ENCODE measurements at places on chromosomes 7 and 10. TPM values are rescaled to one million over a fixed set of nuclear protein-coding genes. Genes with fewer than 3 reads are reported as not detected.

SLC37A3 gene
- 15.0 TPM for total RNA-seq

PPA1 gene
- 66.4 TPM for total RNA-seq

AZGP1 gene
- total RNA-seq: not detected

FBXL13 gene
- total RNA-seq: 0.75 TPM

FAM25C gene
- not detected for total RNA-seq

- DNase-seq: no peak
These were observed 107.2 kb upstream of the PPIF start for GRCh38 chr10:79239924-79240581.

GRCh38 chr10:128729910-128730420 is 603.7 kb upstream of the MKI67 start:
- no peak for DNase-seq

GRCh38 chr10:130202984-130203621 is 66.9 kb downstream of the GLRX3 start:
- no peak for DNase-seq

DNA sequence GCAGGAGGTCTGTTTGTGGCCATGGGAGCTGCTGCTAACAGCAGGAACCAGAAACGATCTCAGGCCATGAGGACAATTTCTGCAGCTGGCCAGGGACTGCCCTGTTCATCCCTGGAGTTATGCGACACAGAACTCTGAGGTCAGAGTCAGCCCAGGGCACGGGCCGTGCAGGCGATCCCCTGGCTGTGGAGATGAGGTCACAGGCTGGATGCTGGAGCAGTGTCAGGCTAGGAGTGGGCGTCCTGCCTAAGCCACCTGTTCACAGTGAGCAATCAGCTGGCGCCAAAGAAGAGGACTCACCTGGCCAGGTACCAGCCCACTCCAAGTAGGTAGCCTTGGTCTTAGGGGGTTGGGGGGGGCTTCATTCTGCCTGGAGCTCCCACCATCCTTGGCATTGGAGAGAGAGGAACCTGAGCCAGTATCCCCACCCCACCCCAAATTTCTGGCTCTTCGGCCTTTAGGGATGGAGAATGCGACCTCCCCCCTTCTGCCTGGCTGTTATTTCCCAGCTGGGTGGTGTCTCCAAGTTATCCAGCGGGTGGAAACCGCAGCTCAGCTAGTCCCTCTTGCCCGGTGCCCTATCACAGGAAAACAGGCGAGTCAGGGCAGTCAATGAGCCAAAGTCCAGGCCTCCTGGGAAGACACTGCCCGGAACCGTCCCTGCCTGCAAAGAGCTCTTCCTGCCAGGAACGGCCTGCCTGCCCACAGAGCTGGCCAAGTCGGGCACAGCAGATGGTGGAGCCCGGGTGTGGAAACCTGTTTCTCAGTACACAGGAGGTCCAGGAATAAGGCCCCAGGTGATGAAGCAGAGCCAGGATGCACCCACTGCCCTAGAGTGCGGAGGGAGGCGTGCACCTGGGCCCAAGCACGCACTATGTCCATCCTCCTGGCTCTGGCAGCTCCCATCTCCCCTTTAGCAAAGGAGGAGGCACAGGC is 1.8 kb upstream of the TTYH3 start:
- no peak for DNase-seq

- no peak for DNase-seq
These were observed 245.0 kb downstream of the PRPF18 start for GRCh38 chr10:13831711-13832141.

- DNase-seq: no peak
These were observed 12.3 kb downstream of the CAV2 start for GRCh38 chr7:116511552-116512519.

- no peak for DNase-seq
These were observed 75.1 kb upstream of the TCF7L2 start for GRCh38 chr10:112874982-112875381.

DNA sequence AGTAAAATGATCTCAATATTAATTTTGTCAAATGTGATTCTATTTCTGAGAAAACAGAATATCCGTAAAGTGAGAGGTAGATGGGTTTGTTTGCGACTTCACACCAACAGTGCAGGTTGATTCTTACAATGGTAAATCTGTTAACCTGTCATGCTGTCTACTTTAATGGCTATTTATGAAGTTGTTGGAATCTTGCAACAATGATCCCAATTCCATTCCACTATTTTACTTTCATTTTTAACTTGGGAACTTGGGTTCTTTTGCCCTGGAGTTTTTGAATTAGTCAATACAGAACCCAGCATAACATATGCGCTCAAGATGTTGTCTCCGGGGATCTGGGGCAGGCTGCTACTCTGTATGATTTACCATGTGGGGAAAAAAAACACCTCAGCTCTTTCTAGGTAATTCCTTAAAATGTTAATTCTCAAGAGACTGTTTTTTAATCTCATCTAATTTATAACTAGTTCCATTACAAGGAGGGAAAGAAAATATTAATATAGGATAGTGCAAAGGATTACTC is 1.2 kb downstream of the LGI1 start:
- DNase-seq: no peak
